PC-9 (cell line): ENCODE measurements at places on chromosomes 6 and 20. TPM values are rescaled to one million over a fixed set of nuclear protein-coding genes. Genes with fewer than 3 reads are reported as not detected.

- H3K36me3 ChIP-seq, result no peaks in the 10 kb centered on the region
- no peak overlapping the region for H3K4me3 ChIP-seq
- H3K27ac ChIP-seq, result no peak overlapping the region
- no peaks in the 10 kb centered on the region for H3K4me1 ChIP-seq
Observed at GRCh38 chr6:79065232-79065631, 12.8 kb downstream of the PHIP start.

SPINT4 gene
- not detected in 2 replicates for total RNA-seq

GRCh38 chr6:109759098-109759955, 68.2 kb downstream of the FIG4 start:
- H3K36me3 ChIP-seq, result no peaks in the 10 kb centered on the region
- peaks cover 19% of the 10 kb centered on the region for H3K4me1 ChIP-seq
- peak overlapping the region; percentile 63 for H3K27ac ChIP-seq
- H3K4me3 ChIP-seq, result no peak overlapping the region

PHACTR1 gene
- total RNA-seq, result not detected in 2 replicates

- DNase-seq, result no peak
- H3K27me3 ChIP-seq, result no peaks in the 10 kb centered on the region
- H3K4me1 ChIP-seq, result no peaks in the 10 kb centered on the region
- no peaks in the 10 kb centered on the region for H3K36me3 ChIP-seq
- H3K27ac ChIP-seq, result no peak overlapping the region
- H3K4me3 ChIP-seq, result no peak overlapping the region
Observed at GRCh38 chr6:8335896-8336295, 99.4 kb downstream of the SLC35B3 start.

DNA sequence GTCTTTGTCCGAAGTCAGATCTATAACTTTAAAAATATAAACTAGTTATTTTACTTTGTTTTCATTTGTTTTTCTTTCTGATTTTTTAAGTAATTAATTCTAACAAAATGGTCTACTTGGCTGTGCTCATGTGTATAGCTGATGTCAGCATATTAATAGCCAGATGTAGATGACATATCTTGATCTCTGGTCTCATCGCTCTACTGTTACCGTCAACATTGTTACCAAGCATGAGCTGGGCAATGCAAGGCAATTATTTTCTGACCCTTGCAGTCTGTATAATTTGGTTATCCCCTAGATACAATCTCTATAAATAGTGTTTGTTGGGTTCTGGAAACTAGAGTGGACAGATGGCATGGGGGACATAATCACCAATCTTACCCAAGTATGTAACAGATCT, 151.6 kb upstream of the PTPRK start:
- DNase-seq, result no peak
- H3K27me3 ChIP-seq, result no peaks in the 10 kb centered on the region
- H3K4me3 ChIP-seq, result no peak overlapping the region
- H3K36me3 ChIP-seq, result no peaks in the 10 kb centered on the region
- peaks cover 7% of the 10 kb centered on the region for H3K4me1 ChIP-seq
- no peak overlapping the region for H3K27ac ChIP-seq

OR2J3 gene
- total RNA-seq, result not detected in 2 replicates

DNA sequence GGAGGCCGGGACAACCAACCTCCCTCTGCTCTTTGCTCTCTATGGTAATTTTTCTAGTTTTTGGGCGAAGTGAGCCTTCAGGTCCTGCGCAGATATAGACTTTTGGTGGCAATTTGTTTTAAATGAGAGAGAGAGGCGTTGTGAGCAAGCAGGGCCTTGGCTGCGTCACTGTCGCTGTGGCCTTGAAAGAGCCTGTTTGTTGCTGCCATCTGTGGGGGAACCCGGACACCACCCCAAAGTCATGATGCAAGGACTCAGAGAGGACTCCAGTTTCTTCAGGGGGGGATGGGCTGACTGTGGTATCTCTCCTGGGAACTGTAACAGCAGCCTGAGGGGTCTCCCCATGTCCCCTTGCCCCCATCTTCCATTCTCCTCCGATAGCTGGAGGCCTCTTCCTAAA, 462.7 kb upstream of the SULF2 start:
- no peaks in the 10 kb centered on the region for H3K27me3 ChIP-seq
- H3K4me3 ChIP-seq, result no peak overlapping the region
- no peak overlapping the region for H3K27ac ChIP-seq
- H3K4me1 ChIP-seq, result no peaks in the 10 kb centered on the region
- DNase-seq, result no peak

DNA sequence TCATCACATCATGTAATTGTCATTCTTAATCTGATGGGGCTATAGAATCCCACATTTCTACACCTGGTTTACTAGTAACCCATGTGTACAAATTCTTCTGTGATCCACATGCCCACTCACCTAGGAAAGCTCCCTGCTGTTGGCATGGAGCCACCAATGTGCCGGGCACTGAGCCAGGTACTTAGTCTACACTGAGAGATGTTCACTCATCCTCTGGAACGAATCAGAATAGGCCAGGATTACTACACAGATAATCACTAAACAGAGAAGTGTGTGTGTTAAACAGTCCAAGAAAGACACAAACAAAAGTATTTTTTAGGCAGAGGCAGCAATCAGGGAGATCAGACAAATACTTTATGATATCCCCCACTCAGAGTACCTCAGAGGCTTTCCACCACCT, 193.2 kb upstream of the VGLL2 start:
- no peak overlapping the region for H3K4me3 ChIP-seq
- DNase-seq, result no peak
- H3K4me1 ChIP-seq, result no peaks in the 10 kb centered on the region
- H3K27ac ChIP-seq, result no peak overlapping the region
- no peaks in the 10 kb centered on the region for H3K36me3 ChIP-seq

GRCh38 chr6:39695447-39695846, 29.8 kb downstream of the KIF6 start:
- no peak overlapping the region for H3K4me3 ChIP-seq
- no peak overlapping the region for H3K27ac ChIP-seq
- no peaks in the 10 kb centered on the region for H3K27me3 ChIP-seq
- DNase-seq, result no peak
- H3K4me1 ChIP-seq, result no peaks in the 10 kb centered on the region
- no peaks in the 10 kb centered on the region for H3K36me3 ChIP-seq

DNA sequence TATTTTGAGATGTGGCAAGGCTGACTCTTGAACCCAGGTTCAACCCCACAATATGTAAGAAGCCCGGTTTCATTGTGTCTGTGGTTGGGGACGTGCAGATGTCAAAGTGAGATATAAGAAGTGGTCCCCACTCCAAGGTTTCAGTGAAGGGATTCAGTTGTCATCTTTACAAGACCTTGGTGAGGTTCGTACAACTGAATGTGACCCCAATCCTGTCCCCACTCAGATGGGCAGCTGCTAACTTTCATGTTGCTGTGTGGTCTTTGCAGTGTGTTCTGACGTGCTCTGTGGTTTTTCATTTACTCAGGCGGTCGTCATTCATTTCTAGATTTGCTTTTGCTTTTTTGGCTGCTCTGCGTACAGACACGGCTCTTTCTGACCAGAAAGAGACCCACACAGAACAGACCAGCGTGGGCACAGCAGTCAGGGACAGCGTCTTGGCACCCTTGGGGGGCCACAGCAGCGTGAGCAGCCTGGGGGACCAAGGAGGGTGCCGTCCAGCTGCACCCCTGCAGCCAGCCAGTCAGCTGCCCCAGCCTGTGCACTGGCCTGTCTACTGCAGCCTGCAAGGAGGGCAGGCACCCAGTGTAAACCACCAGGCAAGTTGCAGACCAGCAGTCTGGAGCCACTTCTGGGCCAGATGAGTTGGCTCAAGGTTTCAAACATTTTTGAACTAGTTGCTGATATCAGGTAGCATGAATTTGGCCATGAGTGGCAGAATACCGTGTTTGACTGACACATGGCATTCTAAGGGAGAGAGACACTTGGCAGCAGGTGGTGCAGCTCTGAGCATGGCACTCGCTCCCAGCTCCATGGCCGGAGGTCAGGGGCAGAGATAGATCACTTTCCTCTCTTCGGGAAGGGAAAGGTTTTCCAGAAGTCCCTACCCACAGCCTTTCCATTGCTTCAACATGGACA, 49.4 kb upstream of the IRF4 start:
- H3K27me3 ChIP-seq, result peaks cover 80% of the 10 kb centered on the region
- no peak for DNase-seq
- no peaks in the 10 kb centered on the region for H3K36me3 ChIP-seq
- H3K4me3 ChIP-seq, result no peak overlapping the region
- no peak overlapping the region for H3K27ac ChIP-seq

GRCh38 chr6:33017694-33018353, 8.4 kb upstream of the HLA-DOA start:
- no peak overlapping the region for H3K27ac ChIP-seq
- no peak for DNase-seq
- H3K4me3 ChIP-seq, result no peak overlapping the region
- H3K4me1 ChIP-seq, result no peaks in the 10 kb centered on the region
- peaks cover 94% of the 10 kb centered on the region for H3K27me3 ChIP-seq

ENPP4 gene
- total RNA-seq, result 6.2 and 7.1 TPM in 2 replicates

GRCh38 chr6:71395731-71396409, 107.3 kb downstream of the OGFRL1 start:
- peaks cover 40% of the 10 kb centered on the region for H3K36me3 ChIP-seq
- H3K4me1 ChIP-seq, result peaks cover 43% of the 10 kb centered on the region
- DNase-seq, result no peak

- no peaks in the 10 kb centered on the region for H3K36me3 ChIP-seq
- H3K27ac ChIP-seq, result no peak overlapping the region
- no peak for DNase-seq
- H3K4me3 ChIP-seq, result no peak overlapping the region
Observed at GRCh38 chr20:13142143-13142542, 78.9 kb upstream of the ISM1 start.

GRCh38 chr6:150876598-150876997, 11.1 kb downstream of the MTHFD1L start:
- peaks cover 6% of the 10 kb centered on the region for H3K4me1 ChIP-seq
- no peak overlapping the region for H3K4me3 ChIP-seq
- no peak overlapping the region for H3K27ac ChIP-seq
- peaks cover 22% of the 10 kb centered on the region for H3K36me3 ChIP-seq
- H3K27me3 ChIP-seq, result no peaks in the 10 kb centered on the region

- no peaks in the 10 kb centered on the region for H3K27me3 ChIP-seq
- 0 out of 2 replicates have a peak, but pooled peaks cover 22% of the 10 kb centered on the region for H3K36me3 ChIP-seq
- no peak overlapping the region for H3K4me3 ChIP-seq
- peak overlapping the region; percentile 51 for H3K27ac ChIP-seq
- DNase-seq, result no peak
Observed at GRCh38 chr20:1378735-1379125, 14.1 kb downstream of the FKBP1A start.

GRCh38 chr6:41451039-41451438, 95.1 kb upstream of the FOXP4 start:
- peaks cover 16% of the 10 kb centered on the region; the same call in 1 of the 2 replicates for H3K27me3 ChIP-seq
- H3K27ac ChIP-seq, result no peak overlapping the region
- no peaks in the 10 kb centered on the region for H3K36me3 ChIP-seq
- no peaks in the 10 kb centered on the region for H3K4me1 ChIP-seq
- no peak for DNase-seq
- no peak overlapping the region for H3K4me3 ChIP-seq

ZNF217 gene
- 63.8 and 67.3 TPM in 2 replicates for total RNA-seq

DNA sequence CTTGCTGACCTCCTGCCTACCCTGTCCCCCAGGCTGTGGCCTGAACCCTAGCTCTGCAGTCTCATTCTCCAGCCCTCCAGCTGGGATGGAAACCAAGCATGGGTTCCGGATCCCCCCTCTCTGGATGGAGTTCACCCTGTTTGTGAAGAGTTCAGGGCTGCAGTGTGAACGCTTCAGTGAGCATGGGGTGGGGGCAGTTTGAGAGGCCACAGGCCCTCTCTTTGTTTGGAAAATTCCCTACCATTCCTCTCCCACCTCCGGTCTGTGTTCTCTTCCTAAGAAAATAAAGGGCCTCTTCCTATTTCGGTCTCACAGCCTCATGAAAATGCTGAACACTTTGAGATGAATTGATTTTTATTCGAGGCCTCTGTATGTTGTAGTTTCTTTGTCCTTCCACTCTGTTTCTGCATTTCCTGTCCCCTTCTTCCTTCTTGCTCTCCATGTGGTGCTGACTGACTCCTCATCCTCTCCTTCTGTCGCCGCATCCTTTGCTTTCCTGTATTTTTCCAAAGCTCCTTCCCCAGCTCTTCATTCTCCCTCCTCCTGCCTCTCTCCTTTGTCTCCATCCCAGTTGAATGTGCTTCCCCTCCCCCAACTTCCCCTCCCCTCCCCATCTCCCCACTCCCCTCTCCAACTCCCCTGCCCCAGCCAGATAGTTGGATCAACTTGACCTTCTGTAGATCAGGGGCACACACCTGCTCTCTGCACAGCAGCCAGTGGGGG, 2.4 kb upstream of the KCNK5 start:
- H3K36me3 ChIP-seq, result peaks cover 4% of the 10 kb centered on the region; the same call in 1 of the 2 replicates
- no peak overlapping the region for H3K4me3 ChIP-seq
- peaks cover 15% of the 10 kb centered on the region for H3K4me1 ChIP-seq
- H3K27ac ChIP-seq, result no peak overlapping the region
- no peak for DNase-seq
- H3K27me3 ChIP-seq, result no peaks in the 10 kb centered on the region

LY6G6D gene
- total RNA-seq, result not detected in 2 replicates

LAMA2 gene
- 2.3 and 2.8 TPM in 2 replicates for total RNA-seq

DNA sequence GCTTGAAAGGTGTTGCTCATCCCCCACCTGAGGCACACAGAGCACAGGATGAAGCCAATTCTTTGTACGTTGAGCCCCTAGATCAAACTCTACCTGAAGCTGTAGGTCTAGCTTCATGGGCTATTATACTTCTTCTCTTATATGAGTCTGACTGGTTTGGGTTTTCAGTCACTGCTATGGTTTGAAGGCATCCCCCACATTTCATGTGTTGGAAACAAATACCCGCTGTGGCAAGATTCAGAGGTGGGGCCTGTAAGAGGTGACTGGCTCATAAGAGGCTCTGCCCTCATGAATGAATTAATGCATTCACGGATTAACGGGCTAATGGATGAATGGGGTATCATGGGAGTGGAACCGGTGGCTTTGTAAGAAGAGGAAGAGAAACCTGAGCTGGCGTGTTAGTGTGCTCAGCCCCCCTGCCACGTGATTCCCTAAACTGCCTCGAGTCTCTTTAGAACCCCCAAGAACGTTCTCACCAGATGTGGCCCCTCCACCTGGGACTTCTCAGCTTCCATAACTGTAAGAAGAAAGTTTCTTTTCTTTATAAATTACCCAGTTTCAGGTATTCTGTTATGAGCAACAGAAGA, 39.2 kb downstream of the PREX1 start:
- H3K36me3 ChIP-seq, result no peaks in the 10 kb centered on the region
- H3K4me1 ChIP-seq, result 0 out of 2 replicates have a peak, but pooled peaks cover 3% of the 10 kb centered on the region
- 0 out of 2 replicates have a peak, but pooled peaks cover 6% of the 10 kb centered on the region for H3K27me3 ChIP-seq
- no peak for DNase-seq
